RPMI7951 (cell line): ENCODE measurements at places on chromosomes 1 and 21. TPM values are rescaled to one million over a fixed set of nuclear protein-coding genes. Genes with fewer than 3 reads are reported as not detected.

GRCh38 chr21:18275781-18276180 lies 31.1 kb downstream of the CHODL start:
- no peak for DNase-seq

DNA sequence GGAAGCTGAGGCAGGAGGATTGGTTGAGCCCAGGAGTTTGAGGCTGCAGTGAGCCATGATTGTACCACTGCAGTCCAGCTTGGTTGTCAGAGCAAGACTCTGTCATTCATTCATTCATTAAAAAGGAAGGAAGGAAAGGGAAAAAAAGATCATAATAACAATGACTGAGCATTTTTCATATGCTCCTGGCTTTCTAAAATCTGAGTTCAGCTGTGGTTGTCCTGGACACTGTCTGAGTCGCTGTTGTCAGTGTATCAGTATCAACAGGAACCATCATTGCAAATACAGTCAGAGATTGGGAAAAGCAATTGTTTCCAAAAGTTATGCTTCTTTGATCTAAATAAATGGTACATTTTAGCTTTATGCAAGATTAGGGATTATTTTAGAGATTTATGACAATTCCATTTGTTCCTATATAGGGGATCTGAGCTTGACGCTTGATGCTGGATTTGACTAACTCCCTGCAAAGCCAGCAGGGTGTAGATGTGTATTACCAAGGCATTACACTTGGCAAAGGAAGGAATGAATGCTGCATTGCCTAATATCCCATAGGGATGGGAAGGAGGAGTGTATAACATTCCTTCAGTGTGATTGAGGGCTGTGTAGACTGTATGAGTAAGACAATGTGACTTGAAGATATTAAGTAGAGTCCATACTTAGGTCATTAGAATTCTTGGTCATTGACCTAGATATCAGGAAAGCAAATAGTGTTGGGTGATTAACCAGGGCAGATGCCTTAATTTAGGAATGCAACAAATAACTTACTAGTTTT lies 100.2 kb downstream of the DISP1 start:
- DNase-seq, result no peak

- DNase-seq, result peak; percentile 75
These were observed 27.8 kb upstream of the SUMO3 start for GRCh38 chr21:44845418-44846223.

GRCh38 chr1:50419907-50420677 lies 3.2 kb downstream of the DMRTA2 start:
- DNase-seq, result no peak

- peak; percentile 53 for DNase-seq
These were observed 323.6 kb downstream of the MRPL39 start for GRCh38 chr21:25283720-25284119.

DNA sequence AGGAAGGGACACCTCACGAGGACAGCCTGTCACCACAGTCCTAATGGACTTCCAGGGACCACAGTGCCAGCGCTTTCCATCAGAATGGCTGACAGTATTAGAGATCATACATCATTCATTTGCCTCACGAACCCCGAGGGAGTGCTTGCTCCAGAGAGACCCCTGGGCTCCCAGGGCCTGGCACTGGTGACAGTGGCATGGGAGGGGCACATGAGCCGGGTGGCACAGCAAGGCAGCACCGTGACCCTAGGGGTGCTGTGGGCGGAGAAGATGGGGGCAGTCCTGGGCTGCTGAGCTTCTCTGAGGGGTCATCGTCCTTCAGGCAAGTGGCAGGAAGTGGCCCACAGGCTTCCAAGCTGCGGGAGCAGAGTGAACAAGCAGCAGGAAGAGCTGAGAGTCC lies 16.4 kb upstream of the TSPEAR start:
- no peak for DNase-seq

DNA sequence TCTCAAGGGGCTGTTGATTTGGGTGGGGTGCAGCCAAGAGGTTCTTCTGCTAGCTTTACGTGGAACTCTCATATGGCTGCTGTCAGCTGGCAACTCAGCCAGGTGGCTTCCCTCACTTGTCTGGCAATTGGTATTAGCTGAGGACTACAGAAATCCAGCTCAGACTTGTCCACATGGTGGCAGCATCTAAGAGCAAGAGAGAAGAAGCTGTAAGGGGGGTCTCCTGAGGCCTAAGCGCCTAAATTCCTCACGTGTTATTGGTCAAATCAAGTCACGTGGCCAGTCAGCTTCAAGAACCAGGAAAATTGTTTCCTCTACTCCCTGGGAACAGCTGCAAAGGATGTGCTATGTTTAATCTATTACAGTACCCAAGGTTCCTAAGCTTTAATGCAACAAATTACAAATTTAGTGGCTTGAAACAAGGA lies 4.2 kb upstream of the DYRK3 start:
- DNase-seq, result peak; percentile 75

DNA sequence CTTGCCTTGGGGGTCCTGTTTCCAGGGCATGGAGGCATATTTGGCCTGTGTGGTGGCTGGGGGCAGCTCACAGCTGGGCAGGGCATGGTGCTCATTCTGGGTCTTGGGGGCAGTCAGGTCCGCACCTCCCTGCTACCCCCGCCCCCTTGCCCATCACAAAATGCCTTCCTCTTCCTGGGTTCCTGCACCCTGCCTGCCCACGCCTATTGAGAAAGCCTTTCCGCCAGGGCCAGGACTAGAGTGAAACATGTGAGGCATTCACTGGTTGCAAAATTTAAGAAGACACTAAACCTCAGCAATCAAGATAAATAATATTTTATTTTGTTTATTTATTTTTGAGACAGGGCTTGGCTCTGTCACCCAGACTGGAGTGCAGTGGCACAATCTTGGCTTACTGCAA lies 19.7 kb downstream of the PTAFR start:
- DNase-seq, result no peak

DNA sequence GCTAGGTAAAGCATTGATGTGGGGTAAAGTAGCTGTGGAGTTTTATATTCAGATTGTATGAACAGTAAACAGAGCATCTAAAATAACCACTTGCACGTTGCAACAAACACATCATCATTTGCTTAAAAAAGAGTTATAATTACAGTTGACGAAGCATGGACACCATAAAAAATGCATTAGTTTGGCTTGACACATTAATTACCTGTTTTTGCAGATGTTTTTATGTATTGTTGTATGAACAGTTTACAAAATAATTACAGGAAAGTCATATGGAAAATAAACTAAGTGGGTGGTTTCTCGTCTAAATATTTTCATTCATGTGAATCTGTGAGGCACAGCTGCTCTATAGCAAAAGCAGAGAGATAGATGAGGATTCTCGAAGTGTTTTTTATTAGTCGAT lies 108.3 kb downstream of the RPS6KC1 start:
- no peak for DNase-seq

GRCh38 chr1:78032996-78033796 lies 12.6 kb upstream of the GIPC2 start:
- no peak for DNase-seq

TNNT2 gene
- total RNA-seq, result not detected in 2 replicates

SMIM1 gene
- total RNA-seq, result 3.4 TPM in 1 of 2 replicates, not detected in the other

RGS16 gene
- total RNA-seq, result 4.1 and 4.6 TPM in 2 replicates

FGR gene
- total RNA-seq, result not detected in 2 replicates

XCL1 gene
- total RNA-seq, result not detected in 2 replicates

IGFN1 gene
- total RNA-seq, result 1.1 and 3.9 TPM in 2 replicates

TDRD5 gene
- total RNA-seq, result not detected in 2 replicates

CDCA8 gene
- total RNA-seq, result 42.8 and 48.3 TPM in 2 replicates
